ENCODE measurements at places on chromosomes 16 and 17. TPM values are rescaled to one million over a fixed set of nuclear protein-coding genes. Genes with fewer than 3 reads are reported as not detected.

TEX19 gene
- total RNA-seq: not detected

MYH8 gene
- not detected for total RNA-seq

CRYBA1 gene
- total RNA-seq: not detected

DNA sequence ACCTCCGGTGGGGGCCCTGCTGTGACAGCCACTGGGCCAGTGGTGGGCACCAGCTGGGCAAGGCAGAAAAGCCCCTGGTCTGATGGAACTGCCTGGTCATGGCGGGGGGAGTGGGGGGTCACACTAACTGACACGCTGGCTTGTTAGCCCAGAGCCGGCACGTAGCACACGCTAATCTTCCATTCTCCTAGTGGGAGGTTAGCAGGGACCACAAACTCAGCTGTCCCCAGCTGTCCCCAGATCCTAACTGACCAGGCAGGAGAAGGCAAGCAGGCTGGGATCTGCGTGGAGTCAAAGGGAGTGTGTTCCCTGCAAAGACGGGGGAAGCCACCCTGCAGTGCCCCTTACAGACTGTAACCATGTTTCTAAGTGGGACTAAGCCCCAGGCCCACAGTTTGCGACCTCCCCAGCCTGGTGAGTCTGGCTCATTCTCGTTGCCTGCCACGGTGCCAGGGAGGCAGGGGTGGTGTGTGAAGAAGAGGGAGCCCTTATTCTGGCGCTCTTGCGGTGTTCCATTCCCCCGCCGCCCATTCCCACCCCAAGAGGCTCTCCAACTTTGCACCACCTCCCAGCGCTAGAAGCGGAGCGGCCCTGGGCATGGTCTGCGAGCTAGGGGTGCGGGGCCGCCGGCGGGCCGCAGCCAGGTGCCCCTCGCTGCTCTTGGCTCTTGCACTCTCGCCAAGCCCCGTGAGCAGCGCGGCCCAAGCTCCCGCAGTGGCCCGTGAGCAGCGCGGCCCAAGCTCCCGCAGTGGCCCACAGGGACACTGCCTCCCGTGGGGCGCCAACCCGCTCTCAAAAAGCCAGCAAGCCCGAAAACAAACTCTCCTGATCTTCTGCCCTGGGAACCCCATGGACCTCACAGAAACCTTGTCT lies 12.1 kb upstream of the ZNF423 start:
- no peak overlapping the region for H3K4me3 ChIP-seq
- no peaks in the 10 kb centered on the region for H3K27me3 ChIP-seq
- no peak overlapping the region for H3K27ac ChIP-seq
- no peak for DNase-seq

DNA sequence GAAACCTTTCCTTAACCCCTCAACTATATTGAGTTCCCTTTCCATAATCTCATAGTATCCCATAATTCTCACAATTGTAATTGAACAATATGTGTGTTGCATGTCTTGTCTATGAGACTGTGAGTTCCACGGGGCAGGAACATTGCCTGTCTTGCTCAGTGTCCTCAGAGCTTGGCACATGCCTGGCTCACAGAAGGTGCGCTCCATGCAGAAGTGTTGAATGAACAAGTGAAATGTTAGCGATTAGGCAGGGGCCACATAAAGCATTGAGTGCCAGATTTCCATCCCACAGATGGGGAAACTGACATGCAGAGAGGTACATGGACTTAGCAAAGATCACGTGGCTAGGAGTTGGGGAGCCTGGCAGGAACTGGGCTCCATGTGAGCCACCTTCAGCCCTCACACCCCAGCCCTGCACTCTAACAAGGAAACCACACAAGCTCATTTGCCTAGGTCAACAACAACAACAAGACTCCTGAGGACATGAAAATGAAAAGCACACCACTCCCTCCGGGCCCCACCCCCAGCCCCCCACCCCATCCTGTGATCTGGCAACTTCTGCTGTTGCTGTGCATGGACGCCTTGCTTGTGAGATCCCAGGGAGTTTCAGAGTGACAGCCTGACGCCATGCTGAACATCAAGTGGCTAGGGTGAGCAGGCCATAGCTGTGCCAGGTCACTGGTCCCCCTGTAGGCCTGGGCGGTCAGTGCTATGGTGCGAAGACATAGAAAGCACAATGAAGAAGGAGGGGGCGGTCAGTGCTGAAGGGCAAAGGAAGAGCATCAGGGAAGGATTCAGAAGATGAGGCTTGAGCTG lies 5.0 kb downstream of the PIK3R5 start:
- no peak for DNase-seq
- no peaks in the 10 kb centered on the region for H3K4me1 ChIP-seq
- H3K36me3 ChIP-seq: no peaks in the 10 kb centered on the region
- H3K4me3 ChIP-seq: no peak overlapping the region

DNA sequence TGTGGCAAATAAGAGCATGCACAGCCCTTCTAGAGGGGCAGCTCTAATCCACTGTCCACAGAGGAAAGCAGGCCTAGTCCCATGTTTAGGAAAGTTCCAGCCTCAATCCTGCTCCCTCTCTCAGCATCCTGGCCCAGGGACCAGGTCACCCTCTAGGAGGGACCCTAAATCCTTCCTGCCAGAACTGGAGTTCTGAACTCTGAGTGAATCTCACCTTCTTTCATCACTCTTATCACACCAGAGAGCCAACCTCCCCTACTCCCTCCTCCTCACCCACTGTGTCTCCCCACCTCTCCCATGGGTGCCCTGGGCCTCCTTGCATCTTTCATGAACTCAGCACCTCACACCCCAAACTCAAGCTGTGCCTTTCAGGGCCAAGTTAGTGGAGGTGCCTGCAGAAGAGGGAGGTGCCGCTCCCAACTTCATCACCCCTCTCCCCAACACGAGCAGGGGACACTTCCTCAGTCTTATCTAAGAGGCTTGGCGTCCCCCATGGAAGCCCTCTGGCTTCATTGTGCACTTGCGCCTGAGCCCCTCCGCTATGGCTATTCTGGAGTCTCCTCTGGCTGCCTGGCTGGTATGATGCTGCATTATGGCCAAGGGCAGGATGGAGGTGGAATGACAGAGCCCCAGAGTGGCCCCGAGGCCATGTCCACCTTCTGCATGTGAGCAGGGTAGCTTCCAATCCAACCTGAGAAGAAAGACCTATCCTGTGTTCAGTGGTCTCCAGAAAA lies 31.7 kb downstream of the PIK3R6 start:
- no peaks in the 10 kb centered on the region for H3K27me3 ChIP-seq
- H3K4me1 ChIP-seq: no peaks in the 10 kb centered on the region
- H3K4me3 ChIP-seq: no peak overlapping the region
- no peaks in the 10 kb centered on the region for H3K36me3 ChIP-seq

DNA sequence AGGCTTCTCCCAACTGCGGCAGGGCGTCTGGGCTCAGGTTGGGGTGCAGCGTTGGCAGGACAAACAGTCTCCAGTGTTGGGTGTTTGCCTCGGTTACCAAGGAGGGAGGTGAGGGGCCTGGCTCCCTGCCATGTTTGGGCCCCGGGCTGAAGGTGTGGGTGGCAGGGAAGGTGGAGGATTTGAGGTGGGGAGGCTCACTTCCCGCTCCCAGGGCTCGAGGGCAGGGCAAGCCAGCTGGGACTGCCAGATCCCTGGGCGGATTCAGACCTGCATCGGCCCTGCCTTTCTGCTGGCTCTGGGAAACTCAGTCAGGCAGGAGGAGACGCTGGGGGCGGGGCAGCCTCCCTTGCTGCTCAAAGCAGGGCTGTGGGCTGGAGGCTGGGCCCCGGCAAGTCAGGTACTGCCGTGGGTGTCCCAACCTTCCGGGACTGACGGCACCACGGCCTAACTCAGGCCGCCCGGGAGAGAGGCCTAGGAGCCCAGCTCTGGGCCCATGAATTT lies 31.3 kb upstream of the KRT17 start:
- H3K4me3 ChIP-seq: no peak overlapping the region
- H3K4me1 ChIP-seq: no peaks in the 10 kb centered on the region
- H3K27ac ChIP-seq: no peak overlapping the region
- no peaks in the 10 kb centered on the region for H3K27me3 ChIP-seq
- H3K36me3 ChIP-seq: no peaks in the 10 kb centered on the region
- DNase-seq: no peak

DNA sequence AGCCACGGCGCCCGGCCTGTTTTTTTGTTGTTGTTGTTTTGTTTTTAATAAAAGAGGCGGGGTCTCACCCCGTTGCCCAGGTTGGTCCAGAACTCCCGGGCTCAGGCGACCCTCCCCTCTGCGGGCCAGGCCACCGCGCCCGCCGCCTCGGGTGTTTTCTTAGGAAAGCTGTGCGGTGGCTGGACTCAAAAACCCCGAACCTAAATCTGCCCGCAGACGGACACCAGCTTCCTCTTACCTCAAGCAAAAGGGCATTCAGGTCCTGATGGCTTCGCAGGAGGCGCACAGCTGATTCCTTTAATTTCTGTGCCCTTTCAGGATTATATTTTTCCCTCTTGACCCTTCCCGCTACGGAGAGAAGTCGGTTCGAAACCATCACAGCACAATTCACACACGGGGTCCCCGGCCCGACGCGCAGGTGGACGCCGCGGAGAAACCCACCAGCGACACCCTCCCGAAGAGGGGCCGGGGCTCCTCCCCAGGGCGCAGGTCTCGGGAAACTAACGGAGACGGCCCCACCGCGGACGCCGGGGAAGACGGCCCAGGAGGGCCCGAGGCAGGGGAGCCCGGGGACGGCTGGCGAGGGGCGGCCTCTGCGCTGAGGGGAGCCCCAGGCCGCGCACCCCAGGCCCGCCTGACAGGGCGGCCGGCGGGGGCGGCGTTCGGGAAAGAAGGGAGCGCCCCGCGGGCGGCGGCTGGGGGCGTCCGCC lies 653 bp downstream of the FANCA start:
- H3K4me1 ChIP-seq: no peaks in the 10 kb centered on the region
- no peaks in the 10 kb centered on the region for H3K27me3 ChIP-seq
- DNase-seq: no peak
- no peak overlapping the region for H3K27ac ChIP-seq

DNA sequence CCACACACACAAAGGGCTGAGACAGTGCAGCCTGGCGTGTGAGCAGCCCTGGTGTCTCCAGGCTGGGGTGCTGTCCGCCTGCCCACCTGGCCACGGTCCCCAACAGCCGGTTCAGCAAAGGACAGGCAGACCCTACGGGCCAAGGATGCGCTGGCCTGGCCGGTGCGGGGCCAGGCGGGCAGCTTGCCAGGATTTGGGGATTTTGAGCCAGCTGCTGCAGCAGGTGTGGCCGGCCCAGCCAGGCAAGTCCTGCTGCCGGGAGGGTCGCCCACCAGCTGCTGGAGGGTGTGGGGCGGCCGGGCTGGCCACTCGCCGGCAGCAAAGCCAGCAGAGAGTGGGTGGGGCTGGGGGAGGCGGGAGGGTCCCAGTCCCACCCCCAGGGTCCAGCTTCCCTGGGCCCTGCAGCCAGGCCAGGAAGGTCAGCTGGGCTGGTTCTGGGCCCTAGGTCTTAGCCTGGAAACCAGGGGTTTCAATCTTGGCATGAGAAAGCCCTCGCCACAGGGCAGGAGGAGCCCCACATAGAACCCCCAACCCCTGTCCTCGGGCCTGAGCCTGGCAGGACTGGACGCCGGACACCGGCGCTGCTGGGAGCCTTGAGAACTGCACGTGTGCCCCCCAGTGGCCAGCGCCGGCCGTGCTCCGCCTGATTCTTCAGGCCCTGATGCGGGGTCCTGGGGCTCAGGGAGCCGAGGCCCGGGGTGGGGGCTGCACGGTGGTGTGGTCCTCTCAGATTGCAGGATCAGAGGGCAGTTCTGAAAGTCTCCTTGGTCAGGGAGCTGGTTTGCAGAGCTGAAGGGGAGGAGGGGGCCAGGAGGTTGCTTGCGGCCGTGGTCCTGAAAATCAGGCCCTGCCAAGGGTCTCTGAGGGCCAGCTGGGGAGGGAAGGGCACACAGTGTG lies 17.6 kb upstream of the SSTR5 start:
- H3K27me3 ChIP-seq: no peaks in the 10 kb centered on the region
- H3K27ac ChIP-seq: no peak overlapping the region
- no peaks in the 10 kb centered on the region for H3K4me1 ChIP-seq
- no peak overlapping the region for H3K4me3 ChIP-seq

- DNase-seq: no peak
- H3K36me3 ChIP-seq: no peaks in the 10 kb centered on the region
- no peak overlapping the region for H3K27ac ChIP-seq
- H3K4me1 ChIP-seq: no peaks in the 10 kb centered on the region
These were observed 8.8 kb downstream of the RPL19 start for GRCh38 chr17:39208893-39209292.

DNA sequence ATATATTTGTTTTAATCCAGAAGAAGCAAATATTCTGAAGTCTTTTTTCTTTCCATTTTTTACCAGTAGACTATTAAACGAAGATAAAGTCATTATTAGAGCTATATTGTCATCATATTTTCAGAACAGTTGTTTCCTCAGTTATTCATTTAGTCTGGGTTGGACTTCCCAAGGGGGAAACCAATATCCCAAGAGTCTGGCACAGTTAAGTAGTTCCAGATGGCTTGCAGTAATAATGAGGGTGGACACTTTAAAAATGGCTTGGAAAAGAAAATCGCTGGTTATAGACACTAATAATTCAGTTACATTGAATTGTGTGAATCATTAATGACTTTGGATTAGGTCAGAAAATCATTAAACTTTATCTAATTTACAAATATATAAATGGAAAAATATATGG lies 3.9 kb downstream of the PPM1E start:
- H3K4me3 ChIP-seq: no peak overlapping the region
- no peak for DNase-seq
- no peak overlapping the region for H3K27ac ChIP-seq
- peaks cover 3% of the 10 kb centered on the region for H3K27me3 ChIP-seq

DNA sequence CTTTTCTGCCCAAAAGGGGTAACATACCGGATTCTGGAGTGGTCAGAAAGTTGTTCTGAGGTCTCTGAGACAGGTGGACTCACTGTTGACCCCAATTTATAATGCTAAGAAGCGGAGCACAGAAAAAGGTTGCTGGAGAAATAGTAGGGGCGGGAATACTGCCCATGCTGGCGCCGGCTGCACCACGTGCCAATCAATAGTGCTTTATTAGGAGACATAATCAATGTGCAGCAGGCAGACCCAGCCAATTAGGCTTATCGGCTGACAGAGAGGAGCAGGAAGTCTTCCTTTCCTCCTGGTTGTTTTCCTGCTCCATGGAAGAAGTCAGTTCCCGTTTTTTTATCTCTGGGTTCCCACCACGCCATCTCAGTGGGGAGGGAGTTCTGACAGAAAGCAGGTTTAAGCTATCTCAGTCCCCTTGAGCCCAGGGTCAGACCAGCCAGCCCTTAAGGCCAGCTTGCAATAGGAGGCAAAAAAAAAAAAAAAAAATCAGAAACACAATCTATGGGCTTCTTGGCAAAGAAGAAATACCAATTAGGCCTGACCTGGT lies 68.2 kb upstream of the IRX6 start:
- H3K27me3 ChIP-seq: no peaks in the 10 kb centered on the region
- H3K27ac ChIP-seq: no peak overlapping the region
- no peak overlapping the region for H3K4me3 ChIP-seq
- H3K36me3 ChIP-seq: no peaks in the 10 kb centered on the region
- H3K4me1 ChIP-seq: no peaks in the 10 kb centered on the region
- no peak for DNase-seq

- H3K4me3 ChIP-seq: no peak overlapping the region
- no peaks in the 10 kb centered on the region for H3K4me1 ChIP-seq
- no peak for DNase-seq
- H3K27me3 ChIP-seq: no peaks in the 10 kb centered on the region
- no peak overlapping the region for H3K27ac ChIP-seq
These were observed 66.9 kb downstream of the SOCS1 start for GRCh38 chr16:11188801-11189740.

DNA sequence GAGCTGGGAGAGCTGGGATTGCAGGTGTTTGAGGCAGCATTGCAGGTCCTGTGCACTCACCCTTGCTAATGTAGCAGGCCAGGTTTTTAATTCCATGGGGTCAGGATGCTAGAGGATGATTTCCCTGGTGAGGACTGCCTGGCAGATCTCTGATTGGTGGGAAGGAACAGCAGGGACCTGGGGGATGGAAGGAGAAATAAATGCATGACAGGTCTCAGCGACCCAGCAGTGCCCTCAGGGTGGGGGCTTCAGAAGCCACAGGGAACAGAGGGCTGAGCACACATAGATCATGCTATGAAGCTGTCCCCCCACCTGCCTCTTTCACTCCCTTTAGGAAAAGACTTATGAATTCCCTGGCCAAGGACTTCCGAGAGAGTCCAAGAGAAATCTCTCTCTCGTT lies 255.5 kb upstream of the N4BP1 start:
- H3K27ac ChIP-seq: no peak overlapping the region
- H3K27me3 ChIP-seq: no peaks in the 10 kb centered on the region
- H3K36me3 ChIP-seq: no peaks in the 10 kb centered on the region
